KG1 (cell line): ENCODE measurements at places on chromosomes 16 and 17.

GRCh38 chr16:51151435-51151960 is 428 bp upstream of the SALL1 start:
- no peak for DNase-seq

DNA sequence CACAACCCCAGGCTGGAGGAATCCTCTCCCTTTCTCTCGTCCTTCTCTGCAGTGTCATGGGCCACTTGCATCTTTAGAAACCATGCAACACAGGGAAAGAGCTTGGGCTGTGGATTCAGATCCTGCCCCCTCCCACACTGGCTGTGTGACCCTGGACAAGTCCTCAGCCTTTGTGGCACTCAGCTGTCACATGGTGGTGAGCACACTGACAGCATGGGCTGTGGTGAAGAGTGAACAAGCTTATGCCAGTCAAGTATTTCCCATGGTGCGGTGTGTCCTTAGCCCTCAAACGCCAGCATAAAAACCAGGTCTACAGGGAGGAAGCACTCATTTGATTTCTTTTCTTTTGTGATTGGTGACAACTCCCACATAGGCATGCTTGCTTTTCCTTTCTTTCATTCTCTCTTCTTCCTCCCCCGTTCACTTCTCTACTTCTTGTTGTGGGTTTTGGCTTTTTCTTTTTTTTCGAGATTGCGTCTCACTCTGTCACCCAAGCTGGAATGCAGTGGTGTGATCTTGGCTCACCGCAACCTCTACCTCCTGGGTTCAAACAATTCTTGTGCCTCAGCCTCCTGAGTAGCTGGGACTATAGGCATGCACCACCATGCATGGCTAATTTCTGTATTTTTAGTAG is 314.2 kb downstream of the CPPED1 start:
- no peak for DNase-seq

GRCh38 chr17:51746421-51746820 is 412.1 kb downstream of the CA10 start:
- DNase-seq: no peak

DNA sequence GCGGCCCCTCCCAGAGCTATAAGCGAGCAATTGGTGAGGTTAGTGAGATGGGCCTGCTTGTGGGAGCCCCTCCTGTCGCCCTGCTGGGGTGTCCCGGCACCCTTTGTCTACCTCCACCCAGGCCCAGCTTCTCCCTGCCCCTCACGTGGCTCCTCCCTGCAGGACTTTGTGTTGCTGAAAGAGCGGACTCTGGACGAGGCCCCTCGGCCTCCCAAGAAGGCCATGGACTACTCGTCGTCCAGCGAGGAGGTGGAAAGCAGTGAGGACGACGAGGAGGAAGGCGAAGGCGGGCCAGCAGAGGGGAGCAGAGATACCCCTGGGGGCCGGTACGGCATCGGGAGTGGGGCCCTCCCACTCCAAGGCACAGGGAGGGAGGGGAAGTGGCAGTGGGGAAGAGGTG is 6.1 kb upstream of the C17orf107 start:
- no peak for DNase-seq

DNA sequence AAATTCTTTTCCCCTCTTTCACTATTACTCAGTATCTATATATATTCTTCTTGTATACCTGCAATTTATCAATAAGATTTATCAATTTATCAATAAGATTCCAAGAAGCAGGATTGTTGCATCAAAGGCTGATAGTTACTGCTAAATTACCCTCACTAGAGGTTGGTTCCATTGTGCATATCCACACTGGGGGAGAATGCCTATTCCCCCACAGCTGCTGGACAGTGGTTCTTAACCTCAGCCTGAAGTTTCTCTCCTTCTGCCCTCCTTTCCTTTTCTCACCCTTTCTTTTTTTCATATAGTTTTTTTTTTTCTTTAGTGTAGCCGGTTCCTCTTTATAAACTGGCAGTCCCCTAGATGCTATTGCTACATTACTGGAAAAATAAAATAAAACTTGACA is 6.3 kb downstream of the C17orf78 start:
- no peak for DNase-seq

GRCh38 chr17:34800661-34801060 is 160.6 kb downstream of the CCT6B start:
- DNase-seq: no peak

DNA sequence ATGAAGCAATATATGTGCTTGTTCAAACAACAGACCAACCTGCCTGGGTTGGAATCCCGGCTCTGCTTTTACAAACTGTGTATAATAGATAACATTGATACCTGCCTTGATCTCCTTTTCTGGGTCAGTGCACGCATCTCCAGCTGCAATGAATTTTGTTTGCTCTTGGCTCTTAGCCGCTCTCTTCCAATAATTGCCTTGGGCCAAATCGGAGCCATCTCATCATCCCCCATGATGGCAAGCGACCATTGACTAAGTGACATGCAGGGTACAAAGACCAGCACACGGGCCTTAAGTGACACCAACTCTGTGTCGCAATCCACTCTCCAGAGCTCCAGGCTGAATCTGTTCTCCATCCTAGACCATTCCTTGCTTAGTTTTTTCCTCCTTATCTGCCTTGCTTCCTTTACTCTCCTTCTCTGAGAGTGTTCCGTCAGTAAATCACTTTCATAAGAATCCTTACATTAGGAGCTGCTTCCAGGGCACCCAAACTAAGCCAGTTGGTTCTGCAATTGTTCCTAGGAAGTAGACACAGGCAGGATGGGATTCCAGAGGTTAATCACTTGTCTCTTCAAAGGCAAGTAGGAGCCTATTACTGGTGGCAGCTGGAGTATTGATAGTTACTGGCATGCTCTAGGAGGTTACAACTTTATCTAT is 134.2 kb downstream of the ABCA8 start:
- DNase-seq: no peak

DNA sequence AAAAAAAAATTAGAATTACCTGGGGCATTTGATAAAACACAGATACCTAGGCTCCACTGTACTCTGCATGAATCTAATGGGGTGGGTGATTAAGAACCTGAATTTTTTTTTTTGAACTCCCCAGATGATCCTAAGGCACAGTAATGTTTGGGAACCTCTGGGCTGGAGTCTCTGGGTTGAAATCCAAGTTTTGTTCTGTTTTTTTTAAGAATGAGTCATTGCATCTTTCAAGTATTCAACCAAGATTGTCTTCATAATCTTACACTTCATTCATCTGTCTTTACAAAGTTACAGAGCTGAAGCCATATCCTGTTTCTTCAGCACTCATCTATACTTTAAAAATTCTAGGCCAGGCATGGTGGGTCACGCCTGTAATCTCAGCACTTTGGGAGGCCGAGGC is 52.6 kb downstream of the PIGL start:
- no peak for DNase-seq

GRCh38 chr17:64295146-64295545 is 32.1 kb upstream of the TEX2 start:
- no peak for DNase-seq

GRCh38 chr17:44397479-44398440 is 8.3 kb upstream of the ITGA2B start:
- no peak for DNase-seq

DNA sequence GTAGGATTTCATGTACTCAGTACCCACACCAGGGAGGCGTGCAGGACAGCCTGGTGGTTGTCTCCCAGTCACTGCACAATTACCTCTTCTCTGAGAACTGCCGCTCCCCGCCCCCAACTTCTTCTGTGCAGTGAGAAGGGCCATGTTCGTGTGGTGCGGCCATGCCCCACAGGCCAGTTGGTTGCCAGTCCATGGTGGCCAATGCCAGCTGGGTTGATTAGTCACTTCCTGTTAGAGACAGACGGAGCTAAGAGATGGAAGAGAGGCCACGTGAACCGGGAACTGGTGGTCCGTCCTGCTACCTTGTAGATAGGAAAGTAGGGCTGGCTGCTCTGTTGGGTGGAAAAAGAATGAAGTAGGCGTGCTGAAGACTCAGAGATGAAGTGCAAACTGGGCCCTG is 206.5 kb downstream of the ABCC12 start:
- DNase-seq: no peak

DNA sequence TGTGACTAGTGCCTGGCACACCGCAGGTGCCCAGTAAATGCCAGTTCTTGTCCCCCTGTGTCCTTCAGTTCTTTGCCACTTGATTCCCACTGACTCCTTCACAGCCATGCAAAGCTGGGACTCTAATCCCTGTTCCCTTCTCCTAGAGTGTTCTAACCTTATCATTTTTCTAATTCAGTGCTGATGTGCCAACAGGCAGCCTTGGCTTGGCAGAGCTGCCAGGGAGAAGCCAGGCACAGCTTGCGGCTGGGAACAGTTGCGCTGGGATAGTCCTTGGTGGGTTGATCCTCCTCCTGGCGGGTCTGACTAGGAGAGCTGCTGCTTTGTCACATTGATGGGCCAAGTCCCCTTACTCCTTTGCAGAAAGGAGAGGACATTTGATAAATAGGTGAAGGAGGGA is 654.2 kb downstream of the HS3ST4 start:
- no peak for DNase-seq

- DNase-seq: no peak
These were observed at the start of gene KRTAP2-3 for GRCh38 chr17:41060052-41060604. KRTAP2-3 (minus strand) TSS chr17:41060114; CDS start chr17:41060050, 64 bp downstream.
